ENCODE measurements at places on chromosomes 16 and 17.

DNA sequence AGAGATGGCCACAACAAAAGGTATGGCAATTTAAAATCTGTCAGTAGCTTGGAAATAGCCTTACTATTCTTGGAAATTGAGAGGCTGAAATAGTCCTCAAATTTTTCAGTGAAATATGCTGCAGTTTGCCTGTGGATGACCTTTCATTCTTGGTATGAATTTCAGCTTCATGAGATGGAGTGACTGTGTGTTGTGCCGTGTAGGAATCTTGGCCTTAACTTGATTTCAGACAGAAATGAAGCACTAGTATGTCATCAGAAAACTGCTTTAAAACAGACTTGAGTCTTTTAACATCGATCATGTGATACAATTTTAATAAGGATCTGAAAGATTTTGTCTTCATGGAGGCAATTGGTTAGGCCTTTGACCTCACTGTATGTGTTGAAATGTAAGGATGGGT, 247.2 kb downstream of the CNTNAP4 start:
- no peak for DNase-seq

DNA sequence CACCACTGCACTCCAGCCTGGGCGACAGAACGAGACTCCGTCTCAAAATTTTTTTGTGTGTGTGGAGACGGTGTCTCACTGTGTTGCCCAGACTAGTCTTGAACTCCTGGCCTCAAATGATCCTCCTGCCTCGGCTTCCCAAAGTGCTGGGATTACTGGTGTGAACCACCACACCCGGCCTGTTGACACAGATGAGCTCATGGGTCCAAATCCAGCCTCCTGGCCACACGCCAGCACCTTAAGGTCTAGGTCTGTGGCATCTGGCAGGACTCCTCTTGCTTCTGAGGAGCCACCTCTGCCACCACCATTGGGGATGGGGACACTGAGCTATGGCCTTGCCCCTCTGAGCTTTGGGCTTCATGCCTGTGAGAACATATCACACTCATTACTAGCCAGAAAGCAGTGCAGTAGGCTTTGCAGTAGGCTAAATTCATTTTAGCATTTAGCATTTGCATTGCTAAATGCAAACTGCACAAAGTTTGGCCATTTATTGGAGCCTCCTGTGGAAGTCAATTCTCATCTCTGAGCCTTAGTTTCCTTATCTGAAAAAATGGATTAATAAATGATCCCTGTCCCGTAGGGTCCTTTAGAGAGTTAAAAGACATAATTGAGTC, 5.5 kb upstream of the CDIPT start:
- DNase-seq, result no peak

GRCh38 chr17:56557682-56558081, 35.8 kb upstream of the NOG start:
- no peak for DNase-seq

DNA sequence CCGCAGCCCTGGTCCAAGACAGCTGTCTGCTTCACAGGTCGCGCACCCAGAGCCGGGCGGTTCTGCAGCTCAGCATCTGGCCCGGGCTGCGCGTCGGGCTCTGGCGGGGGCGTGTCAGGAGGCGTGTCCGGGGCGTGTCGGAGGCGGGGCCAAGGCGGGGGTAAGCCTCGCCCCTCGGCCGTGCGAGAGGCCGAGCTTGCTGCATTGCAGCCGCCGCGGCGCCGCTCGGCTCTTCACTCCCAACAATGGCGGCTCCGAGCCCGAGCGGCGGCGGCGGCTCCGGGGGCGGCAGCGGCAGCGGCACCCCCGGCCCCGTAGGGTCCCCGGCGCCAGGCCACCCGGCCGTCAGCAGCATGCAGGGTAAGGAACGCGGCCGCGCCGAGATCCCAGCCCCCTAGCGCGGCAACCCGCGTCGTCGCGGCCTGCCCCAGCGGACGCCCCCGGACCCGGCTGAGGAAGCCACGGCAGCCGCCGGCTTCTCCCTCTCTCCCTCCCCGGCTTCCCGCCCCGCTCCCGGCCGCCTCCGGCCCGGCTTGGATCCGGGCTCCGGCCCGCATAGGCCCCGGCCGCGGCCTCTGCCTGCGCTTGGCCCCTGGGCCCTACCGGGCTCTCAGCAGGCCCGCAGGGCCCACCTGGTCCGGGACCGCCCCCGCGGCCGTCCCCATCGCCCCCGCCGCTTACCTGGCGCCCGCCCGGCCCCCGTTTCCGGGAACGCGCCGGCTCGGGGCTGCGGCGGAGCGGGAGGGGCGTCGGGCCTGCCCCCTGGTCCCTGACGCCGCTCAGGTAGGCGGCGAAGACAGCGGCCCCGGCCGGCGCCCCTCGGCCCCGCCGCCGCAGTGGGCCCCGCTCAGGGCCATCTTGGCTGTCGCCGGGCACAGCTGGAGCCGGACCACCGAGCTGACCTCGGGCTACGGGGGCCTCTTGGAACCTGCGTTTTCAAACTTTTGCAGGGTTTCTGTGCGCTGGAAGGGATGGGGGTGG, at the start of gene MAP2K4:
TSS of gene MAP2K4 (plus strand) at position 236 of the 981 bp plus-strand sequence. CDS start at position 246, 10 bp downstream.
- no peak for DNase-seq

- no peak for DNase-seq
Measured at GRCh38 chr17:60916043-60916442, 238.4 kb downstream of the BCAS3 start.

DNA sequence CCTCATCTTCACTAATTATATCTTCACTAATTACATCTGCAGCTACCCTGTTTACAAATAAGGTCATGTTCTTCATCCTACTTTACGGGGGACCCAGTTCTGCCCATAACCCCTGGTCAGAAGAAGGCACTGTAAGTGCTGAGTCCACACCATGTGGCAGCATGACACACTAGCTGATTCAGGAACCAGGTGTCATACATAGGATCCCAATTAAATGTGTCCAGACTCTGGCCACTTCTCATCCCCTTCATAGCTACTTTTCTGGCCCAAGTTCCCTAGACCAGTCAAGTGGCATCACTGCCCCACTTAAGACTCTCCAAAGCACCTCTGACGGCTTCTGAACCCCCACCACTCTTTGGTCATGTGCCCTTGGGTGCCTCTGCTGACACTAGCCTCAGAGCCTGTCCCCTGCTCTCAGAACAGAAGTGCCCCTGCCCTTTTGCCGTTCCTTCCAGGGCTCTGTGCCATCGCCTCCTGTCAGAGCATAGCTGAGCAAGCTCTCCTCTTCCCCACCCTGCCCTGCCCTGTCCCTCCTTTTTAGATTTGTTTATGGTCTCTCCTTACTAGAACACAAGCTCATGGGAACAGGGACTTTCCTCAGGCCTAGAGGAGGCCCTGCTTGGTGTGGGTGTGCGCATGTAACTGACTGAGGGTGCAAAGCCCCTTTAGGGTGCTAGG, 61.1 kb downstream of the B9D1 start:
- no peak for DNase-seq
